GM23248 (cell line): ENCODE measurements at places on chromosomes 6 and 20.

- DNase-seq, result peak; percentile 59
Measured at GRCh38 chr6:144150710-144151657, 667 bp downstream of the STX11 start.

GRCh38 chr6:49524541-49524940, 24.8 kb downstream of the GLYATL3 start:
- no peak for DNase-seq

- peak; percentile 90 for DNase-seq
Measured at GRCh38 chr6:110528101-110528929, 51.9 kb upstream of the SLC22A16 start.

- no peak for DNase-seq
Measured at GRCh38 chr20:51396365-51396909, 146.1 kb downstream of the NFATC2 start.
